ENCODE measurements at places on chromosomes 16 and 17.

- peak; percentile 65 for DNase-seq
Observed at GRCh38 chr16:87233928-87234327, 83.3 kb downstream of the C16orf95 start.

DNA sequence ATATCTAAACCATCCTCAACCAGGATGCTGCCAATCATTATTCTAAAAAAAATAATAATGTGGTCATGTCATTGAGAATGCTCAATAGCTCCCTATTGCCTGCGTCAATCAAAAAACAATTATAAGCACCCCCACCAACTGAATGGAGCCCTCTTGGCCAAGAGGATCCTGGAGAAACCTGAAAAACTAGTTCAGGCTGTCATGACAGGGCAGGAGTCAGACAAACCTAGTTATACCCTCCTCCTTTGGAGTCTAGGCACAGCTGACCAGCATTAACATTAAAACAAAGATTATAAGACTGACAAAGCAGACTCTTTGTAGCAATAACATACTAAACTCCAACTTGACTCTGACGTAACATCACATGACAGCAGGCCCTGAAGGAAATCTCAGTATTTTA, 119.2 kb upstream of the CCL2 start:
- no peak for DNase-seq

DNA sequence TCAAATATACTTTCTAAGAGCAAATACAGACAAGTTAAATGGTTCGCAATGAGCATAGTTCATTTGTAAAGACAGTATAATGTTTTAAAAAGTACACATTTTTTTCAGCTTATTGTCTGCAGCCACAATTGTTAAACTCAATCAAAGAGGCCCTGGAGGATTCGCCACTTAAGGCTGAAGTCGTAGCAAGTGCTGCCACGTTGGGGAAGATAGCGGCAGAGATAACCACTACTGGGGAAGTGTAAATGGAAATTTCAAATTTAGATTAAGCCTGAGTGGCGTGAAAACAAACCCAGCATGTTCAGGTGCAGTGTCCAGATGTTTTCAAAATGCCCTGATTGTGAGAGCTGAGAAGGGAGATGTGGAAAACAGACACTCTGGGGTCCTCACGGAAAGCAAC, 8.4 kb downstream of the PMP22 start:
- DNase-seq: no peak

DNA sequence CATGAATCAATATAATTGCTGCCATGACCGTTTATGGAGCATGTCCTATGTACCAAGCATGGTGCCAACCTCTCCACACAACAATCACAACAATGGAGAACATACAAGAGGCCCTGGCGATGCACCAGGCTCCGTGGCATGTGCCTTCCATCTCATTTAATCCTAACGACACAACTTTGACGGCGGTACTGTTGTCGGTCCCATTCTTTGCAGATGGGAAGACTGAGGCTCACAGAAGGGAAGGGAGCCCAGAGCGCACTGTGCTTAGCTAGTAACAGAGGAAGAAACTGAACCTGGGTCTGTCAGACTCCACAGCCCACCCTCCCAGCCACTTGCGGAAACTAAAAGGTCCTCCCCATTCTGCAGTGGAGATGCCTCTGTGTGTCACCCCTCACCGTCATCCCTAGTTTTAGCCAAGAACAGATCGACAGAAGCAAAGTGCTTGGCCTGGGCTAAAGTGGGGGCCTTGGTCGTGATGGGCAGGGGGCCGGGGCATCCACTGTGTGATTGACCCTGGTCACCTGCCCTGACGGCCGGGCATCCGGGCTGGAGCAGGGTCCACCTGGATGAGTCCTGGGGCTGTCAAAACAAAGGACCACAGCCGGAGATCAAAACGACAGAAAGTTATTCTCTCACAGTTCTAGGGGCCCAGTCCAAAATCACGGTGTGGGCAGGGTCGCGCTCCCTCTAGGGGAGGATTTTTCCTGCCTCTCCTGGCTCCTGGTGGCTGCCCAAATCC, 183.9 kb downstream of the C16orf95 start:
- no peak for DNase-seq

DNA sequence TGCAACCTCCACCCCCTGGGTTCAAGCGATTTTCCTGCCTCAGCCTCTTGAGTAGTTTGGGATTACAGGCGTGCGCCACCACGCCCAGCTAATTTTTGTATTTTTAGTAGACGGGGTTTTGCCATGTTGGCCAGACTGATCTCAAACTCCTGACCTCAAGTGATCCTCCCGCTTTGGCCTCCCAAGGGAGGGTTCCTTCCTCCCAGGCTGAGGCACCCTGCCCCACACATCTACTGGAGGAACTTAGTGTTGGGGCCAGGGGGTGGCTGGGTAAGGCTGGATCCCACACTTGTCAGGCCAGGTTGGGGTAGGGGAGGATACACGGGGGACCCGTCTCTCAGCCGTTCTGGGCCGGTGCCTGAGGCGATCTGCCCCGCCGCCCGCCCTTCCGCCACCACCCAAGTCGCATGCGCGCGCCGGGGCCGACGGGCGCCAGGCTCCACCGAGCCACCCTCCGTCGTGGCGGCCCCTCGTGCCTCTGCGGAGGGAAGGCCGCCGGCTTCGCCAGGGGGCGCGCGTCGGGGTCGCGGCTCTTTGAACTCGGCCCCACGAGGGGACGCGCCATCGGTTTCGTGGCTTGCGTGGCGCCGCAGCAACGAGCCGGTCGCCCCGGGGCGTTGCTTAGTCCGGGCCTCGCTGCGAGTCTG, 15.9 kb downstream of the GRB7 start:
- peak; percentile 93 for DNase-seq

GRCh38 chr16:12063004-12063395, 86.5 kb downstream of the SNX29 start:
- DNase-seq: no peak

DNA sequence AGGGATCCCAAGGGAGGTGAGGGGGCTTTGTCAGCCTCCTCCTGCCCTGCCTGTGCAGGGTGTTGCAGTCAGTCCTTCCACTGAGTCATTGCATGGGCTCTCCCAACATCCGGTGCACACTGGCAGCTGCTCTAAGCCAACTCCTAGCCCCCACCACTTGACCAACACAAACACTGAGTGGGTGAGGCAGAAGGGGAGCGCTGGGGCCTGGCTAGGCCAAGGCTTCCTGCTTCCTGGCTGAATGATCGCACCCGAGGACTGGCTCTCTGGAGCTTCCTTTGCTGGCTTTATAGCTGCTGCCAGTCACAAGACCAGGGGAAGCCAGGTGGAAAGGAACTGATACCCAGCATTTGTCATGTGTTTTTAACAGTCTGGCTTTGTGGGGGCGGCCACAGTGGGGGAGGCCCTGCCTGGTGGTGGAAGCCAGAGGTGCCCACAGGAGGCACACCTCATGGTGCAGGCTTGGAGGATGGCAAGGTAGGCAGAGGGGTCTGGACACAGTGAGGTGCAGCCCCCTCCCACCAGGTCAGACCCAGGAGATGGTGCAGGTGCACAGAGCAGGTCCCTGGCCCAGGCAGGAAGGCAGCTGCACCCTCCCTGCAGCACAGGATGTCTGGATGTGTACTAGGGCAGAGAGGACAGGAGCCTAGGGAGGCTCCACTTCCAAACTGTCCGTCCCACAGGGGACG, 6.8 kb downstream of the MPG start:
- peak; percentile 96 for DNase-seq

DNA sequence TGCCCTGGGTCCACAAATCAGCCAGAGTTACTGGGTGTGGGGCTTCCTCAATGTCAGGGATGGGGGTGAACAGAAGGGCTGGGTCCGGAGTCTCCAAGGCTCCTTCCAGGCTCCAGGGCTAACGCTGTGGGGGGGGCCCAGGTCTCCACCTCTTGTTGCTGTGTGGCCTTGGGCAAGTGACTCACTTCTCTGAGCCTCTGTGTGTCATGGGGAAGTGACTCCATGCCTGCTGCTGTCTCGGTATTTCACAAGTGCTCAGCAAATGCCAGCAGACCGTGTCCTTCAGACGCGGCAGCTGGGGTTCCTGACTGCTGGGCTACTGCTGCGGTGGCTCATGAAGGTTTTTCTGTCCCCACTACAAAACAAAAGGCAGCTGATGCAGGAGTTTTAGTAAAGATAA, 26.6 kb downstream of the JPH3 start:
- DNase-seq: peak; percentile 73

DNA sequence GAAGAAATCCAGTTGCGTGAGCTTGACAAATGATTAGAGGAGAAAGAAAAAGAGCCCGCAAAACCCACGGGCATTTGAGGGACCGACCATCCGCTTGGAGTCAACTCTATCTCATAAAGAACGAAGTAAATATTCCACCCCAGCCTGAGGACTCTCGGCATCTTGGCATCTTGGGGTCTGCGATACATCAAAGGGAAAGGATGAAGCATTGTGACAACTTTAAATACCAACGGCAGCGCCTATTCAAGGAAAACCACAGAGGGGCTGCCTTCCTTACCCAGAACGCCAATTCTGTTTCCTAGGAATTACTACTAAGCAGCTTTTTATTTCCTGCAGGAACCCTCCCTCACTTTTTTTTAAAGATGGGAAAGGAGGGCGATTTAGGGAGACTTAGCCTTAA, 152.2 kb downstream of the FOXL1 start:
- no peak for DNase-seq

GRCh38 chr17:78142119-78142861, 3.9 kb upstream of the C17orf99 start:
- no peak for DNase-seq

GRCh38 chr17:31390426-31390747, 1.1 kb upstream of the RAB11FIP4 start:
- DNase-seq: no peak

GRCh38 chr17:16272111-16272840, 55.3 kb downstream of the PIGL start:
- DNase-seq: no peak

- no peak for DNase-seq
Observed at GRCh38 chr16:88064889-88065746, 113.9 kb downstream of the BANP start.

- no peak for DNase-seq
Observed at GRCh38 chr16:4737545-4737944, 3.2 kb downstream of the DNAAF8 start.

- peak; percentile 45 for DNase-seq
Observed at GRCh38 chr16:88806491-88807111, 3.0 kb downstream of the CDT1 start.

- DNase-seq: peak; percentile 92
Observed at GRCh38 chr17:10018461-10018891, 113.4 kb upstream of the RCVRN start.

GRCh38 chr16:67922740-67923139, 8.9 kb downstream of the CTRL start:
- DNase-seq: no peak

DNA sequence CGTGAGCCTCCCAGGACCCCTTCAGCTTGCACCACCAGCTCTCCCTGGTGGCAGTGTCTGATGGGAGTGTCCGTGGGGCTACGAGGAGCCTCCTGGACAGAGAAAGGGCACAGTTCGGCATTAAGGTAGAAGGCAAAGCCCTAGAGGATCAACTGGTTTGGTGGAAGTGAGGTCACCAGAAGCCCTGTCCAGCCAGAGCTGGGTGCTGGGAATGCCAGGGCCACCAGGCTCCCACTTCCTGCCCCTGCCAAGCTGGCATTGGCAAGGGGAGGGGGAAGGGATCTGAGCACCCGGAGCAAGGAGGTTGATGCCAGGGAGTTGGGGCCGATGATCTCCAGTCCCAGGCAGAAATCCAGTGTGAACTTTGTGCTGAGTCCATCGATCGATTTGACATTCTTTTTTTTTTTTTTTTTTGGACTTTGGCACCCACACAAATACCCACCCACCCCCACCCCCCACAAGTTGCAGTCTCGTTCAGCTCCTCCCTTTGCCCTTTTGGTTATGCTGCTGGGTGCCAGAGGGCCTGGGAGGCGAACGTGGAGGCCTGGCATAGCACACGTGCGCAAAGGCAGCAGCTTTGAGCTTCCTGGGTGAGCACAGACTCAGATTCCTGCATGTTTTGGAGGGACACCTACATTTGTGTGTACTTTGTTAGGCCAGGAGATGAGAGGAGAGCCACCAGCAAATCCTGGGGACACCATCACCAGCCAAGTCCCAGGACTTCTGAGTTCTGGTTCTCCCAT, 2.1 kb downstream of the NHERF1 start:
- DNase-seq: peak; percentile 47

Measured in NB4 (cell line).